RKO (cell line): ENCODE measurements at places on chromosomes 13 and 19.

DNA sequence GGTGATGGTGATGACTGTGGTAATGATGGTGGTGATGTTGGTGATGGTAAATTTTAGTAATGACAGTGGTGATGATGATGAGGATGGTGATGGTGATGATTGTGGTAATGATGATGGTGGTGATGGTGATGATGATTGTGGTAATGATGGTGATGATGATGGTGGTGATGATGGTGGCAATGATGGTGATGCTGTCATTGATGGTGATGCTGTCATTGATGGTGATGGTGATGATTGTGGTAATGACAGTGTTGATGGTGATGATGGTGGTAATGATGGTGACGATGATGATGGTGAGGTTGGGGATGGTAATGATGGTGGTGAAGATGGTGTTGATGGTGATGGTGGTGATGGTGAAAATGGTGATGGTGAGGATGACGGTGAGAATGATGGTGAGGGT, 11.7 kb upstream of the BCAT2 start:
- no peak for DNase-seq

DNA sequence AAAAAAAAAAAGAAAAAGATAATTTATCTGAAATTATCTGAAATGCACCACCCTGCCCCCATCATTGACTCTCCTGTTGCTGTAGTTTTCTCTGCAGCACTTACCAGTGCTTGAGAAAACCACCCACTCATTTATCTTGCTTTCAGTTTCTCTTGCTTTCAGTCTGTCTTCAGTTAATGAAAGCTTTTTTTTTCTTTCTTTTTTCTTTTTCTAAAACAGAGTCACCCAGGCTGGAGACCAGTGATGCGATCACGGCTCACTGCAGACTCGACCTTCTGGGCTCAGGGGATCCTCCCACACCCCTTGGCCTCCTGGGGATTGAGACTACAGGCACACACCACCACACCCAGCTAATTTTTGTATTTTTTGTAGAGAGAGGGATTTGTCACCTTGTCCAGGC, 4.3 kb upstream of the ACP5 start:
- DNase-seq: no peak

- no peak for DNase-seq
Observed at GRCh38 chr13:113952151-113952982, 21.5 kb downstream of the C13orf46 start.

GRCh38 chr19:2519482-2519881, 43.6 kb downstream of the GADD45B start:
- no peak for DNase-seq

DNA sequence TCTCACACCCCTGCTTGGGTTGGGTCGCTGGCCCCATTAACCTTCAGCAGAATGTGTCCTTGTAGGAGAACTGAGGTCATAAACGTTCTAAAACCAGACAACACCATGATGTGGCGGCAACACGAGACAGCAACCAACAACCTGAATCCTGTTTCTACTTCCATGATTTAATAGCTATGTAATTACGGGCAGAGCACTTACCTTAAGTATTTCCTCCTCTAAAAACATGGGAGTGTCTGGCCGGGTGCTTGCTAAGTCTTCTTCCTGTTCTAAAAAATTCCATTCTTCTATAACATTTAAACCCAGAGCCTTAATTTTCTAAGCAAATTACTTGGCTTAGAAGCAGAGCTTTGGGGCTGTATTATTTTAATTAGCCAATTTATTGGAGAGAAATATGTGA, 33.5 kb upstream of the IRS2 start:
- DNase-seq: no peak

DNA sequence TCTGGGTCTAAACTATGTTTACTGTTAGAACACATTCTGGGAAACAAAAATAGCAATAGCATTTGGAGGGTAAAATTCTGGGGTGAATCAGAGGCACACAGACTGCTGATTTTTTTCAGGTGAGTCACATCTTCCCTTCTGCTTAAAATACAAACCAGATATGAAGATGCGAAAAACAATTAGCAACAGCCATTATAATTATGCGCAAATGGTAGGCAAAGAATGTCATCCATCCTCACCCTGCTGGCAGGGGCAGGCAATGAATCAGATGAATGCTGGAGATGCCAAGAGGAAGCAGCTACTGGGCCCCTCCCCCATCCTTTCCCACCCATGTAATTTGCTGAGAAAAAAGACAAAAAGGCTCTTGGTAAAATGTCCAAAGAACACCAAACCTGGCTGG, 282.9 kb downstream of the KLF5 start:
- peak; percentile 50 for DNase-seq

DNA sequence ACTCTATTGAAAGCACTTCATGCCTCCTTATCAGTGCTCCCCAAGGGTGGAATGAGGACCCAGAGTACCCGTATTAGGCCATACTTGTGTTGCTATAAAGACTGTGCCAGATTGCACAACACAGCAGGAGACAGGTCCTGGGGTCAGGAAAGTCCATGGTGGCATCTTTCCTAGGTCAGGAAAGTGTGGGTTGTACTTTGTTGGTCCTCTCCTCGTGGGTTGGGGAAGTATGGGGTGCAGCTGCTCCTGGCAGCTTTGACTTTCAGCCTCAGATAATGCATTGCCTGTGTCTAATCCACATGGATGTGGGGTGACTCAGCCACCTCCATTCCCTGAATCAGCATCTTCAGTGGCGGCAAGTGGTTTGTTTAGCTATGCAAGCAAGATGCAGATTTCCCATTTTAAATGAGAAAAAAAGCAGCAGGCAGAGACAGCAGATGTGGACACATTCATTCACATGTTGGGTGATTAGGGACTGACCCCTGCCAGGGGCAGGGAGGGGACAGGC, 8.4 kb upstream of the CYP2B6 start:
- DNase-seq: peak; percentile 43

DNA sequence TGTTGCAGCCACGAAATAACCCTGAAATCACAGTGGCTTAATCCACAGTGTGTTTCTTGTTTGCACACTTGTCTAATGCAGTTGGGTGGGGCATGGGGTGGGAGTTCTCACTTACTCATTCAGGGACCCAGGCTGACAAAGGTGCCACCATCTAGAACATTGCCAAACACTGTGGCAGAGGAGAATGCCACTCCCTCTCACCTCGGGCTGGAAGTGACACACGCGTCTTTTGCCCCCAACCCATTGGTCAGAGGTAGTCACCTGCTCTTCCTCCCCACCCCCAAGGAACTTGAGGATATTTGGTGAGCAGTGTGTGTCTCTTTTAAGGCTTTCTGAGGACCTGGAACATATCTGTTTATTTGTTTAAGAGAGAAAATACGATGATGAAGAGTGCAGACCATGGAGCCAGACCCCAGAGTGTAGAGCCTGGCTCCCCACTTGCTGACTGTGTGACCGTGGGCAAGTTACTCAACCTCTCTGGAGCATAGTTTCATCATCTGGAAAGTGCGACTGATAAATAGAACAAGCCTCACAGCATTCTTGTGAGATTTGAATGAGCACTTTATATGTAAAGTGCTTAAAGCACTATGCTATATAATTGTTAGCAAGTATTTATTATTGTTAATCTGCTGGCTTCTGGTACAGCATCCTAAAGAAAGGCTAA, 17.4 kb downstream of the GPR183 start:
- no peak for DNase-seq

GRCh38 chr13:27257648-27258253, 6.4 kb downstream of the RPL21 start:
- peak; percentile 5 for DNase-seq

- no peak for DNase-seq
Observed at GRCh38 chr13:21850013-21851006, 179.4 kb downstream of the FGF9 start.

- DNase-seq: peak; percentile 61
Observed at GRCh38 chr13:23069566-23069965, 111.2 kb upstream of the SGCG start.
